ENCODE measurements at places on chromosomes 3 and 15.
A peak's percentile ranks its signal among the peaks of the same experiment; 100 is the strongest.

DNA sequence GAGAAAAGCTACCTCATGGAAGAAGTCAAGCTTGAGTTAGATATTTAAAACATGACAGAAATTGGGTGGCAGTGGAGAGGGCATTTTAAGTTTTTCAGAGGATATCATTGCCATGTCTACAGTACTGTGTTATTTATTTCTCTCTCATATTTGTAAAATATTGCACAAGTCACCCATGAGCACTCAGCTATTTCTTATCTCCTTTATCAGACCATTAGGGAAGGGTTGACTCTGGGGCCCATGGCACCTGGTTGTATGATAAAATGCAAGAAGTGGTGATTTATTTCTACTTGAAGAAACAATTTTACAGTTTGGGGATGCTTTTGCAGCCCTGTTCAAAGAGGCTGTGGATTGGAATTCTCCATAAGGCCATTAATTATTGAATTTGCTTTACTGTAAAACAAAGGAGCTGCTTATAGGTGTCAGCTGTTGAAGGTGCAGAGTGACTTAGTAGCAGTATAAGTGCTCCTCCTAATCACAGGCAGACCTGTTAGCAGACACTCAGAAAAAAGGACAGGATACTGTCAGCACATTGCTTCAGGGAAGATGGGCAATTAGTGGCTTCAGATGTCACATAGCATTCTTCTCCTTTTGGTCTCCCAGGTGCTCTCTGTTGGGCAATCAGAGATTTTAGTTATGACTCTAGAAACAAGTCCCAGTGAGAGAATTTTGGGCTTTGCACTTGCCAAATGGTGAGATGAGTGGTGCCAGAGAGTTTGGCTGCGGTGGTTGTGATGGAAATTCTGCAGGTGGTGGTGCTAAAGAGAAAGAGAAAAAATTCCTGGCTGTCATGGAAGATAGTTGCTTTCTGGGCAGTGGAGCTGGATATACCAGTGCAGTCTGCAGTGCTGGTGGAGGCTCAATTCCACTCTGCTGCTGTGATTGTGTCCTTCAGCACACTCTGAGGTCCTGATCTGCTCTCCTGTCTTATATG lies 129.7 kb upstream of the ROPN1 start:
- DNase-seq = no peak

DNA sequence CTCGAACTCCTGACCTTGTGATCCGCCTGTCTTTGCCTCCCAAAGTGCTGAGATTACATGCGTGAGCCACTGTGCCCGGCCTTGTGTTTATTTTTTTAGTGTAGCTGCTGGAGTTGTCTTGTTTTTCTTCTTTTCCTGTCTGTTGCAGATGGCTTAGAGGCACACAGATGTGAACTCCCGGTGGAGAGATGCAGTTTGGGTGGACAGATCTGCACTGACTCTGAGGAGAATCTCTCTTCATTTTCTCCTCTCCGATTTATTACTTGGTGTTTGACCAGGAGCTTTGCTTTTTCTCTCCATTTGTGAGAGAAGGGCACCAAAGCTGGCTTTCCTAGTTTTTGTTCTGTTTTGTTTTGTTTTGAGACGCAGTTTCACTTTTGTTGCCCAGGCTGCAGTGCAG lies 62.7 kb downstream of the USP13 start:
- DNase-seq = no peak

GRCh38 chr3:141234283-141234682 lies 2.7 kb downstream of the PXYLP1 start:
- peak; percentile 52 for DNase-seq

DNA sequence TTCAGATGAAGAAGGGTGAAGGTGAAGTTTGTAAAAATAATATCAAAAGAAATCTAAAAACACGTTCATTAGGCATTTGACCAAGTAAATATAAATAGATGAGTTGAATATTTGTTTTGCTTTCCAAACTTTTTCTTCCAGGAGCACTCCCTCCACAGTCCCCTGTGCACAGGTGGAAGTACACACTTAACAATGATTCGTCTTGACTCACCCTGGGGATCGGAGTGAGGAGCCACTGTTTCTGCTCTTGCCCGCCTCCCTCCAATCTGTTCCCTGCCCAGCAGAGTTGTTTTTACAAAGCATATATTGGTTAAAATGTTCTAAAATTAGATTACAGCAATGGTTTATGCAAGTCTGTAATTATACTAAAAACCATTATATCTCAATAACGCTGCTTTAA lies 175.1 kb downstream of the PTPRG start:
- no peak for DNase-seq

DNA sequence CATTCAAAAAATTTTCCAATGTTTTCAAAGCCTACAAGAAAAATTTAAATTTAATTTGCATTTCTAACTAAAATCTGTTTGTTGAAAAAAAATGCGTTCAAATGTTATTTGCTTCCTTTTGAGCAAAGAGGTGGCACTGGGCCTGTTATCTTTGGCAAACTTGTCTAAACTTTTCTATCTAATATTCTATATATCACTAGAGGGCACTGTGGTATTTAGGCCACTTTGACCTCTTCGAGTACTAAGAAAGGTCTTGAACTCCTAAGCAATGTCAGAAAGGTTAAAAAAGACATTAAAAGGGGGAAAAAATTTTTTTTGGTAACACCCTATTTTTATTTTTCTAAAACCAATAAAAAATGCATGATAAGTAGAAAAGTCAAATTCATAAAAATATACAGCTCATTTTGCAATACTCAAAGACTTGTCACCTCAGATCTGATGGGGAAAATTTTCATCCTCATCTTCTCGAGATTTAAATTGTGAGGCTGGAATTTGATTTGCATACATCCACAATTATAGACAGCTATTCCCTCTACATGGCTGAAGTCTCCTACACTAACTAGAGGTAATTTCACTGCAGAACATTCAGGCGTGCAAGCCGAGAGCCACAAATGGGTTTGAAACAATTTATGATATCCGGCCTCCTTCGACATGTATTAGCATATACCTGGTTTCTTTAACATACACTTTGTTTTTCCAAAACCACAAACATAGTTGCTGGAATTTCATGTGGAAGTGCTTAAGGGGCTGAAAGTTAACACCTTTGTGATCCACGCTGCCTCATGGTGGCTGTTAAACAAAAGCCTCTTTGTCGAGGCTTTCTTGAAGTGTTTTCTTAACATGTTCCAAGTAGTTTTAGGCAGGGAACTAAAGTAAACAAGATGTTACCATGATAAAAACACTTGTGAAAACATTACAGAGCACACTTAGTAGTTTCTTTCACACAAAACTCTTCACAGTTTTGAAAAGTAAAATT lies 576.4 kb downstream of the FOXP1 start:
- DNase-seq = peak; percentile 65

- DNase-seq = no peak
Observed at GRCh38 chr3:104943974-104944373, 422.7 kb upstream of the ALCAM start.

- DNase-seq = no peak
Observed at GRCh38 chr3:173473237-173473636, 75.7 kb downstream of the NLGN1 start.

DNA sequence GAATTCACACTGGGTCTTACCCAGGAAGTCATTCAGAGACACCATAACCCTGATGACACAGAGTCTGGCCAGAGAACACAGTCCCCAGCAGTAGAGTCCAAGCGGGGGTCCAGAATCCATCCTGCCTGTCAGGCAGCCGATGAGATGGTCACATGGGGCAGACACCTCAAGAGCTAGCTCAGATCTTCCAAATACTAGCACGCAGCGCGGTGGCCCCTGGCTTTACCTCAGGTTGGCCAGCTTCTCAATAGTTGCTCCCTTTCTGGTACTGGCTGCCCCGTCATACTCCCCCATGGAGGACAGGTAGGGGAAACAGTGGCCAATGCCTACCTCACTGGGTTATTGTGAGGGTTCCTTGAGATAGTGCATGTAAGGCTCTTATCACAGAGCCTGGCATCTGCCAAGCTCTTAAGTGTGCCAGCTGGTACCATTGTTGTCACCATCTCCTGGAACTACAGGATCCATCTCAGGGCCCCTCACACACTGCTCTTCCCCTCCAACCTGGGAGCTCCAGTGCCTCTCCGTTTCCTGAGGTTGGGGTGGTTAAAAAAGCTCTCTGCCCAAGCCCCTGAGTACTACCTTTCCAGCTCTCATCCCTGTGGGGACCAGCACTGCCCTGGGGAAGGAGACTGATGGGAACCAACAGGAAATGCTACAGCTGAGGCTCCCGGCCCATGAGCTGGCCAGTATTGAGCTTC lies 3.5 kb upstream of the SLC28A1 start:
- no peak for DNase-seq

DNA sequence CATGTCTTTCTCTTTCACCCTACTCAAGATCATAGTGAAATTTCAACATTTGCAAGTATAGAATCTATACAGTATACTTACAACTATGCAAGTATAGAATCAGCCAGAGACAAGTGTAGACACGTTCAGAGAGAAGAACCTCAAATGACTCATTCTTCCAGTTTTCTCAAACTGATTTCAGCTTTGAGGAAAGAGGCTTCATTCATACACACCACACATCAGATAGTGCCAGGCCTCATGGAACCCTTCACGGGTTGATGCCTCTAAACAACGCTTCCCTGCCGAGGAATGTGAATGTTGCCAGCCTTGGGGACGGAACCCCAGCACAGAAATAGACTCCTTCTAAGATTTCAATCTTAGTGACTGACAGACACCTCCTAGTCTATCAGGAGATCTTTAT lies 135.7 kb downstream of the FOXP1 start:
- DNase-seq = peak; percentile 34

GRCh38 chr3:182784542-182784941 lies 8.8 kb upstream of the ATP11B start:
- no peak for DNase-seq

- no peak for DNase-seq
Observed at GRCh38 chr3:26308454-26308853, 314.1 kb upstream of the LRRC3B start.

DNA sequence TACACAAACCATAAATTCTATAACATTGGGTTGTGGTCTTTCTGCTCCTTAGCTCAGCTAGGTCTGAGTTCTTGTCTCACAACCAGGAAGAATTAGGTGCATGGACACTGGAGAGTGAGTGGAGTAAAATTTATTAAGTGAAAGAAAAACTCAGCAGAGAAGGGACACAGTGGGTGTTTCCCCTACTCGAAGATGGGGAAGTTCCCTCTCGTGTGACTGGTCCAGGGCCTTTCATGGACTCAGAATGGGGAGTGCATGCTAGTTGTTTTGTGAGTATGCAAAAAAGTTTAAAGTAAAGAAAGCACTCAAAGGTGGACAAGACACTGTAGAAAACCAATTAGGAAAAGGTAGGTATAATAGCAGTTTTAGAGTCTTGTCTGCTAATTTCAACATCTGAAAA lies 215.5 kb upstream of the RORA start:
- DNase-seq = peak; percentile 28

- no peak for DNase-seq
Observed at GRCh38 chr15:70650567-70651302, 112.6 kb downstream of the UACA start.

GRCh38 chr3:146777941-146778340 lies 172.8 kb upstream of the PLSCR5 start:
- DNase-seq = no peak
